ENCODE measurements at places on chromosomes 7 and 10.

DNA sequence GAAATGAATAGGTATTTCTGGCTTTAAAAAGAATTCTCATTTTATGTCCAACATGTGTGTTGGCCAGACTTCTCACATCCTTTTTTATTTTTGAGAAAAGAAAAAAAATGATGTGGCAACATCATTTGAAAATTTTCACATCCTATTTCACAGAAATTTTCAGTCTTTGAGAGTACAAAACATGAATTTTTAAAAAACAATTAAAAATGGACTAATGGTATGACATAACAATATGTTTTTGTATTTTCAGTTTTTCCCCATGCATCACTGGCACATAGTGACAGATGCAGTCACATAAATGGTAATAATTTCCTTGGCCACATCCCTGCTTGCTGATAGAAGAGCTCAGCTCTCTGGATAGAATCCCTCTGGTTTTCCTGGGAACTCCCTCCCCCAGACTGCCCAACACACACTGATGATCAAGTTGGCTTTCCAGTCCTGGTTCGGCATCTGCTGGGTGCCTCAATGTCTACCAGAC, 188.5 kb upstream of the AGR3 start:
- DNase-seq = no peak

DNA sequence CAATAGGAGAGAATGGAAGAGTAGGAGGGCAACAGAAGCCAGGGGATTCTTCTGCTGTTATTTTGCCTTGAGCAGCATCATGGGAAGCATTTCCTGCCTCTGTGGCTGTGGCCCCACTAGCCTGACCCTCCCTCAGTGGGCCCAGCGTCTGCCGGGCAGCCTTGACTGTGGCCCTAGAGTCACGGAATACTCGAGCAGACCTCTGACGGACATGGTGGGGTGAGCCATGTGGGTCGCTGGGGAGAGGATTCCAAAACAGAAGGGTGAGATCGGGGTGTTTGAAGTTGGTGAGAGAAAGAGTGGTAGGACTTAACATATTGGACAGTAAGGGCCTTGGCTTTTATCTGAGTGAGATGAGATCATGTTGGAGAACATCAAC, 8.3 kb upstream of the PRKAG2 start:
- no peak for DNase-seq

GRCh38 chr7:92904244-92905131, 68.1 kb upstream of the CDK6 start:
- DNase-seq = no peak

GRCh38 chr7:47757921-47758411, 176.1 kb upstream of the TNS3 start:
- DNase-seq = no peak

GRCh38 chr10:114401195-114401791, 3.0 kb downstream of the AFAP1L2 start:
- DNase-seq = no peak

- DNase-seq = no peak
Measured at GRCh38 chr10:23608926-23609325, 170.1 kb downstream of the OTUD1 start.

- DNase-seq = no peak
Measured at GRCh38 chr7:29811586-29811985, 5.3 kb downstream of the WIPF3 start.

DNA sequence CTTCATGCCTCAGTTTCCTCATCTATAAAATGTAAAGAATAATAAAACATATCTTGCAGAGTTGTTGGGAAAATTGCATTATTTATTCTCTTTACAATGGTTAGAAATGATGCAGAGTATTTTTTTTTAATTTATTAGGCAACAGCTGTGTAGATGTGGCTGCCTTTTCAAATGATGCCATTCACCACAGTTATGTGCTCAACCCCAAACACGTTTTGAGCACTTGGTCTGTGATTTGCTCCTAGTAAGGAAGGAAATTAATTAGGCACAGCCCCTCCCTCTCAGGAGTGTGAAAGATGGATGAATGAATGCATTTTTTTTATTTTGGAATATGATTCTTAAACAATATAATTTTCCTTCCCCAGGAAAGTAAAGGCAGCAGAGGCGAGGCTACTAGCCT, 575.1 kb downstream of the GALNT17 start:
- DNase-seq = no peak

DNA sequence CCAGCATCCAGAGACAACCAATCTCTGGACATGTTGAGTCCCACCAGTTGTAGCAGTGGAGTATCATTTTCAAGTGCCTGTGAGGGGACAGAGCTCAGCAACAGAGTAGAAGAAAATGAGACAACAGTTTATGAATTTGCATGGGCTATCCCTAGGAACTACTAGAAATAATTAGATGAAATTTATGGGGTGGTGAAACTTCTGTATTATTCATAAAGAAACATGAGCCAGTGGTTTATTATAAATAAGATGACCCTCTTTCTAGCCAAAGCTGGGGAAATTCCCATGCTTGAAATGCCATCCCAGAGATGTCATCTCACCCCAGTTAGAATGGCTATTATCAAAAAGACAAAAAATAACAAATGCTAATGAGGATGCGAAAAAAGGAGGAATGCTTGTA, 55.1 kb upstream of the ITGB8 start:
- no peak for DNase-seq

All from HEK293T (cell line).